Right atrium auricular region (tissue), 2 donors: ENCODE measurements at places on chromosomes 12 and 14. TPM values are rescaled to one million over a fixed set of nuclear protein-coding genes. Genes with fewer than 3 reads are reported as not detected.

Gene VEZT
- 69.8 TPM for total RNA-seq

Gene IL22
- total RNA-seq, result not detected

Gene NTF3
- 0.63 TPM for total RNA-seq

Gene MIP
- total RNA-seq, result not detected
